Stimulated activated CD8-positive, alpha-beta memory T cell treated with anti-CD3 and anti-CD28 coated beads, Interleukin-4, amount 100 ng/mL, for 4 hours (primary cell): ENCODE measurements at places on chromosomes 7 and 10.

DNA sequence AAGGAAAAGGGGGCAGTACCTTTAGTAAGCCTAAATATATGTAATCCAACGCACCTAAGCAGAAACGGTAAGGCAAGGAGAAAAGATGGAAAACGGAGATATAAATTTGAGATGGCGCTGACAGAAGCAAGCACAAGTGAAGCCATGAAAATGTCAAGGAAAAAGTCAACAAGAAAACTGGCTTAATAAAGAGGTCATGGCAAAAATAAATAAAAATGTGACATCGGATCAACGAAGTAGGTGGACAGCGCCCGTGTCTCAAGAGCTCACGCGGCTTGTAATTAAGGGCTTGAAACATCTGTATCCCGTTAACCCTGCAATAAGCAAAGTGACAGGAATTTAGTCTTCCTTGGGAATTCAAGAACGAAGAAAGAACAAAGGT, 611 bp downstream of the NDUFA5 start:
- DNase-seq = no peak

GRCh38 chr7:121019018-121019417, 30.5 kb downstream of the CPED1 start:
- DNase-seq = no peak

DNA sequence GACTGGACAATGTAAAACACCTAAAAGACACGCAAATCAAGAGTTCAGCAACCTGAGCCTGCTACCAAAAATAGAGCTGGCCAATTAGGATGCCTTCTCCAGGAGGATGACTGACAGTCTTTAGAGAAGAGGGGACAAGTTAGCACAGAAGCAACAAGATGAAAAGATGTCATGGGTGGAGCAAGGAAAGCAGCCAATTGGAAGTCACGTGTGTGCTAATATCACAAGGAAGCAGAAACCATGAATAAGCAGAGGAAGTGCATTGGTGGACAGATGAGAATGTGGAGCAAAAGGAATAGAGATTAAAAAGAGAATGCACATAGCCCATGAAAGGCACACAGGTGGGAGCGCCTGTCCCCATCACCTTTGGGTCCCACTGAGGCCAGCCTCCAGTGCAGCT, 148.1 kb downstream of the SLC25A13 start:
- DNase-seq = no peak

GRCh38 chr10:93907059-93907458, 13.3 kb downstream of the SLC35G1 start:
- DNase-seq = no peak

GRCh38 chr10:126422567-126422966, 34.3 kb upstream of the ADAM12 start:
- no peak for DNase-seq

DNA sequence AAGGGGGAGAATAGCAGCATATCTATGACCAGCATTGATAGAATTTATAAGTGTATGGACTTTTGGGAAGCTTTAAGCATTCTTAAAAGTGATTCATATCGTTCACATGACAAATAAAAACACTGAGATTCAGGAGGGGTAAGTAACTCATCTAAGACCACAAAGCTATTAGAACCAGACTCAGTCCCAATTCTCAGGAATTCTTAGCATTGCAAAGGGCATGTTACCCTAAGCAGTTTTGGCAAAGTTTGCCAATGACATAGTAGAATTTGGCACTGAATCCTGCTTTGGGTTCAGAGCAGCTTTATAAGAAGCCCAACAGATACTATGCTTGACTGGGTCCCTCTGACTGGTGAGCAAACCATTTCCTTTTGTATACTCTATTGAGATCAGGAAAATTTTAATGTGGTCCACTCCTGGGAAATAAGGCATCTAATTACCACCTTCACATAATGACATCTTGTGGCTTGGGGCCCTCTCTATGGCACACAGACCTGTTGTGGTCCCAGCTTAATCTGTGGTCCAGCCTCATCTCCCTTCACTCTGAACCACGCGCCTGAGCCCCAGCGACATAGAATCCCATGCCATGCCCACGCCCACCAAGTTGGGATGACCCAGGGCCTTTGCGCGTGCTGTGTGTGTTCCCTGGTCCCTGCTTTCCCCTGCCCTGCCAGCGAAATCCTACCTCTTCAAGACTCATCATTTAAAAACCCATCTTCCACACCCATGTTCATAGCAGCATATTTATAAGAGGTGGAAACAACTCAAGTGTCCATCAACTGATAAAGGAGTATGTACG, 37.5 kb upstream of the DOCK1 start:
- DNase-seq = no peak

DNA sequence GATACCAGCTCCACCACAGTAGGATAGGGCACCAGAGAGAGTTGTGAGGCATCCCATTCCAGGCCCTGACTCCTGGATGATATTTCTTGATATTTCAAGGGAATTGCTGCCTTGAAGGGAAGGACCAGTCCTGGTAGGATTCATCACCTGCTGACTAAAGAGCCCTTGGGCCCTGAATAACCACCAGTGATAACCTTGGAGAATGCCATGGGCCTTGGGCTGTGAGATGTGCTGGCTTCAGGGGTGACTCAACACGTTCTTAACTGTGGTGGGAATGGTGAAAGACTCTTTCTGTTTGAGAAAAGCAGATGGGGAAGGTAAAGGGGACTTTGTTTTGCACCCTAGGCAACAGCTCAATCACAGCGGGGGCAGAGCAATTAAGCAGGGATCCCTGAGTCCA, 21.4 kb upstream of the ASZ1 start:
- DNase-seq = no peak

GRCh38 chr10:5291501-5292195, 73.1 kb upstream of the UCN3 start:
- DNase-seq = no peak

DNA sequence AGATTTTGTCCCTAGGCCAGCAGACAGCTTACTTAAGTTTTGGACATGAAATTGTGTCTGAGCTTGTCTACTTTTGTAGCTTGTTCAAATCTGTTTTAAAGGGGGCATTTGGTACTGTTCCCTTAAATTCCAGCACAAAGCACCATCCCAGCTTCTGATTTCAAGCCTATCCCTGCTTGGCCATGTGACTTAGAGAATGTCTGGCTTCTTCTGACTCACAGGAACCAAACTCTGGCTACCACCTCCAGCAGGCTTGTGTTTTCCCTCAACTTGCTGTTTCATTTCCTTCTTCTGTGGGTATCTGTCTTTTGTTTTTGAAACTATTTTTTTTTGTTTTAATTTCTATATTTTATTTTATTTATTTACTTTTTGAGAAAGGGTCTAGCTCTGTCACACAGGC, 97.9 kb upstream of the FZD8 start:
- no peak for DNase-seq

GRCh38 chr7:55160539-55160938, 141.7 kb downstream of the EGFR start:
- no peak for DNase-seq

GRCh38 chr7:107815254-107815882, 12.3 kb upstream of the SLC26A3 start:
- no peak for DNase-seq

- DNase-seq = no peak
Measured at GRCh38 chr10:26566525-26567350, 128.6 kb downstream of the APBB1IP start.

GRCh38 chr10:70942125-70942524, 53.8 kb upstream of the PCBD1 start:
- DNase-seq = no peak
